ENCODE measurements at places on chromosomes 5 and 9. TPM values are rescaled to one million over a fixed set of nuclear protein-coding genes. Genes with fewer than 3 reads are reported as not detected.

- peak; percentile 56 for DNase-seq
Measured at GRCh38 chr9:128936171-128936865, 11.1 kb downstream of the DOLK start.

GRCh38 chr9:101683236-101683635 is 55.2 kb downstream of the GRIN3A start:
- no peak for DNase-seq

The LECT2 gene
- polyA plus RNA-seq = not detected

The LPAR1 gene
- 2.9 TPM for polyA plus RNA-seq

The FOXD1 gene
- 2.5 TPM for polyA plus RNA-seq

The RMRP gene
- not detected for polyA plus RNA-seq
